ENCODE measurements at places on chromosomes 2 and 18. TPM values are rescaled to one million over a fixed set of nuclear protein-coding genes. Genes with fewer than 3 reads are reported as not detected.

- DNase-seq, result no peak
- H3K36me3 ChIP-seq, result no peaks in the 10 kb centered on the region
- no peak overlapping the region for H3K27ac ChIP-seq
- no peak overlapping the region for H3K4me3 ChIP-seq
Measured at GRCh38 chr2:149185942-149186490, 144.4 kb upstream of the LYPD6 start.

Gene SOX11
- total RNA-seq, result 0.33 TPM

GRCh38 chr2:50221106-50221505, 810.8 kb downstream of the NRXN1 start:
- H3K27ac ChIP-seq, result no peak overlapping the region
- no peaks in the 10 kb centered on the region for H3K4me1 ChIP-seq
- H3K4me3 ChIP-seq, result no peak overlapping the region
- no peaks in the 10 kb centered on the region for H3K36me3 ChIP-seq
- no peak for DNase-seq
- H3K27me3 ChIP-seq, result no peaks in the 10 kb centered on the region

DNA sequence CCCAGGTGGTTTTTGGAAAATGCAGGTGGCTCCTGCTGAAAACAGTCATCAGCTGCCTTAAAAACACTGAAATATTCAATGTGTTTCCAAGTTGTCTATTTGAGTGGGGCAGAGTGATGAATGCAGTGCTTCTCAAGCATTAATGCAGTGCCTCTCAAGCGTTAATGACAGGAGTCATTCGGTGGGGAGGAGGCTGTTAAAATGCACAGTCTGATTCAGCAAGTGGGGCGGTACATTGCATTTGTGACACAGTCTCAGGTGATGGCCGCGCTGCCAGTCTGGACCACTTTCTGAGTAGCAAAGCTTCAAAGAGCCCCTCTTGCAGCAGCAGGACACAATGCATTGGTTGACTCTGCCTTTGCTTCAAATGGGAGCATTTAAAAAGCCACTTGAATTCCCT, 231.4 kb upstream of the RGPD4 start:
- no peak overlapping the region for H3K4me3 ChIP-seq
- H3K27me3 ChIP-seq, result no peaks in the 10 kb centered on the region
- DNase-seq, result no peak
- H3K4me1 ChIP-seq, result no peaks in the 10 kb centered on the region
- H3K36me3 ChIP-seq, result no peaks in the 10 kb centered on the region

Gene MRPL30
- total RNA-seq, result 37.5 TPM

GRCh38 chr2:189131991-189132390, 47.6 kb downstream of the COL5A2 start:
- H3K4me3 ChIP-seq, result no peak overlapping the region
- H3K27me3 ChIP-seq, result no peaks in the 10 kb centered on the region
- no peaks in the 10 kb centered on the region for H3K36me3 ChIP-seq
- no peaks in the 10 kb centered on the region for H3K4me1 ChIP-seq
- no peak overlapping the region for H3K27ac ChIP-seq

- no peak overlapping the region for H3K4me3 ChIP-seq
- H3K36me3 ChIP-seq, result no peaks in the 10 kb centered on the region
- no peaks in the 10 kb centered on the region for H3K27me3 ChIP-seq
- no peak for DNase-seq
- H3K4me1 ChIP-seq, result no peaks in the 10 kb centered on the region
- H3K27ac ChIP-seq, result no peak overlapping the region
Measured at GRCh38 chr18:50093366-50094064, 101.4 kb downstream of the MYO5B start.

- H3K4me3 ChIP-seq, result no peak overlapping the region
- H3K27ac ChIP-seq, result peak overlapping the region; percentile 58
- DNase-seq, result no peak
- no peaks in the 10 kb centered on the region for H3K4me1 ChIP-seq
- no peaks in the 10 kb centered on the region for H3K27me3 ChIP-seq
Measured at GRCh38 chr2:190578158-190579057, 43.9 kb upstream of the NEMP2 start.

Gene BCL11A
- 0.64 TPM for total RNA-seq

Gene ADAM23
- total RNA-seq, result 0.66 TPM

Gene TBR1
- 0.64 TPM for total RNA-seq

DNA sequence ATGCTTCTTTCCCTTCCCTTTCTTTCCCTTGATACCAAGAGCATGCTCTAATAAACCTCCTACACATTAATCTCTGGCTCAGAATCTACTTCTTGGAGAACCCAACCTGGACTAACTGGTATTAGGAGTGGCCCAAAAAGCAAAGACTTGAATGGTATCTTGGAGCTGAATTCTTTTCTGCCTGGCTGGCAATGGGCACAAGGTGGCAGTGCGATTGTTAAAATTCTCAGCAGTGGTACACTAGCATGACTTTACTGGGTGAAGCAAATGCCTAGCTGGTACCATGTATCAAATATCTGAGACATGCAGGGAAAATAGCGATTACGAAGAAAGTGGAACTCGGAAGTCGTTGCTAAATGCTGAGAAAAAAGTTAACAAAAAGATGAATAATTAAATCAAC, 376.1 kb downstream of the XIRP2 start:
- H3K4me1 ChIP-seq, result no peaks in the 10 kb centered on the region
- DNase-seq, result no peak
- no peaks in the 10 kb centered on the region for H3K36me3 ChIP-seq

Gene ADCYAP1
- not detected for total RNA-seq

Gene CLHC1
- 17.7 TPM for total RNA-seq

DNA sequence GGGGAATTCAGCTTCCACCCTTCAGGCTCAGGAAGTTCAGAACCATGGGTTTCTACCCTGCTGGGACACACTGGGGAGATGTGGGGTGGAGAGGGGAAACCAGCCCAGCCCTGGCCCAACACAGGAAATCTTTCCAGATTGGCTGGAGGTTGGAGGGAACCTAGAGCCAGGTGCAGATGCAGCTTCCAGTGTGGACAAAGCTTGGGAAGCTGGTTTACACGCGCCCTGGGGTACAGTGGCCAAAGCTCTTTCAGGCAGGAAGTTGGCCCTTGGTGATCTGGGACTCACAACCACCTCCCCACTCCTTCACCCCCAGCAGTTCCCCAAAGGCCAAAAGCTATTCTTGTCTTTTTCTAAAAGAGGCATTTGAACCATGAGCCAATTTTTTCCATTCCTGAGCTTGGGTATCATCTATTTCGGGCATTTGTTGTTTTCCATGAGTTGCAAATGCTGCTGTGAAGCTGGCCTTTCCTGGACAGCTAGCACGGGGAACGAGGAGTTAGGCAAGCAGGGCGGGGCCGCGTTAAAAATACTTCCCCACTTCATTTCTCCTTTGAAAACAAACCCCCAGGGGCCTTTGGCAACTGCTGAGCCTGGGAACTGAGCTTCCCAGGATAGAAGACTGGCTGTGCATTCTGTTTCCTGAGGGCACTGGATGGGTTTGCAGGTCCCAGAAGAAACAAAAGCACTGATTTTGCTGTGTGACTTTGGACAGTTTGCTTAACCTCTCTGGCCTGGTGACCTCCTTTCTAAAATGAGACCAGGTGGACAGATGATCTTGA, 3.1 kb upstream of the ARID5A start:
- peak overlapping the region; percentile 7 for H3K4me3 ChIP-seq
- peak; percentile 92 for DNase-seq
- H3K27ac ChIP-seq, result peak overlapping the region; percentile 98
- peaks cover 35% of the 10 kb centered on the region for H3K4me1 ChIP-seq

DNA sequence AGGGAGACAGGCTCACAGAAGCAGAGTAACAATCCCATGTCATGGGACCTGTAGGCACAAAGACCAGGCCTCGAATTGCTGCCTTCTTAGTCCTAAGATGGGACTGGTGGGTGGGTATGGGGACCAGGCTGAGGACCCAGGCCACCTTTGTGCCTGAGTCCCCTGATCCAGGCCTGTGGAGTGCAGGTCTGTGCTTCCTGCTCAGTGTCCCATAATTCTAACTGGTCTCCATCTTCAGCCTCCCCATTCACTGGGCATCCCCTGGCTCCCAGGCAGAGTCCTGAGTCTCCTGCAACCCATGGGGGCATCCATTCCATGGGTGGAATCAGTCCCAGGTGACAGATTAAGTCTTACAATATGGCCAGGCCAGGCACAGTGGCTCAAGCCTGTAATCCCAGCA, 83.9 kb downstream of the SMAD7 start:
- DNase-seq, result no peak
- no peak overlapping the region for H3K4me3 ChIP-seq
- no peaks in the 10 kb centered on the region for H3K27me3 ChIP-seq
- no peaks in the 10 kb centered on the region for H3K36me3 ChIP-seq
- no peaks in the 10 kb centered on the region for H3K4me1 ChIP-seq

Data from breast epithelium (tissue), 4 donors.